CD4-positive, alpha-beta T cell treated with Interleukin-12 subunit alpha and Interleukin-12 subunit beta, for 1 hour (primary cell): ENCODE measurements at places on chromosomes 4 and X.
A peak's percentile ranks its signal among the peaks of the same experiment; 100 is the strongest.

DNA sequence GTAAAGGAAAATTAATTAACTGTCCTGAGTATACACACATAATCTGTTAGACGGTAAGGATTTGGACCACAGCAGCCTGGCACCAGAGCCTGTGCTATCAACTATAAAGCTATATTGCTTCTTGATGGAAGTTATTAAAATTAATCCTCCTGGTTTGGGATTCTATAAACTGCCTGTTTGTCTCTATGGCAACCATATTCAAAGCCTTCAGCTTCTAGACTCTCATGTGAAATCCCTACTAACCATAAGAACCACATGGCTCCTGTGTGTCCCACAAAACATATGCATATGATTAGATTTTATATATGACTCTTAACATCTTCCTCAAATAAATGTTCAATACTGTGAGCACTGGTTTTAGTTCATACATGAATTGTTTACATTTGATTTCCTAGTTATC, 380.8 kb downstream of the ANKRD50 start:
- no peak for DNase-seq

GRCh38 chr4:89284828-89285227, 22.8 kb downstream of the GPRIN3 start:
- peak; percentile 64 for DNase-seq

GRCh38 chrX:150759568-150760416, 66.6 kb downstream of the MTMR1 start:
- DNase-seq, result no peak

- no peak for DNase-seq
These were observed 268.1 kb downstream of the THOC2 start for GRCh38 chrX:123464709-123465108.

DNA sequence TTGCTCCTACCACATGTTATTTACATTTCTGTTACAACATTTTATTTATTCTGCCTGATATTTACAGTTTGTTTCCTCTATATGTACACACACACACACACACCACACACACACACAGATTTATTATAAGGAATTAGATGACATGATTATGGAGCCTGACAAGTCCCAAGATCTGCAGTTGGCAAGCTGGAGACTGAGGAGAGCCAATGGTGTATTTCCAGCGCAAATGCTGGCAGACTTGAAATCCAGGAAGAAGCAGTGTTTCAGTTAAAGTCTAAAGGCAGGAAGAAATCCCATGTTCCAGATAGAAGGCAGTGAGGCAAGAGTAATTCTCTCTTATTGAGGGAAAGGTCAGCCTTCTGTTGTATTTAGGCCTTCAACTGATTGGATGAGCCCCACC, 1.8 kb upstream of the KLHL4 start:
- DNase-seq, result no peak

- no peak for DNase-seq
These were observed 7.8 kb downstream of the FBXW7 start for GRCh38 chr4:152528060-152528459.

DNA sequence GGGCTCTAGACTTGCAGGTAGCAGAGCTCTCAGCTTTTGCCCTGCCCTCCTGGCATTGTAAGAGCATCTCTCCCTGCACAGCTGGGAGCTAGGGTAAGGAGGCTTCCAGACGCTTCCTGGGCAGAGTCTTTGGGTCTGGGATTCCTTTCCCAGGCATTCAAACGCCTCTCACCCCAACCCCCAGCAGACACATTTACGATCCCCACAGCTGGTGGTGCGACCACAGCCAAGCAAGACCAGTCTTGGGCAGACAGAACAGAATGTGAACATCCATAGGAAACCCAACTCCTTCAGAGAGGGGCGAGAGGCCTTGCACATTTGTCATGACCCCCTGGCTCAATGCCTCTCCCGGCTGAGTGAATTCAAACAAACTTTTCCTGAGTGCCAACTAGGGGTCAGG, 38.1 kb upstream of the CD99L2 start:
- no peak for DNase-seq

GRCh38 chr4:128571747-128572146, 237.8 kb upstream of the JADE1 start:
- DNase-seq, result no peak

- no peak for DNase-seq
These were observed 6.4 kb upstream of the SEPTIN11 start for GRCh38 chr4:76943129-76943620.

DNA sequence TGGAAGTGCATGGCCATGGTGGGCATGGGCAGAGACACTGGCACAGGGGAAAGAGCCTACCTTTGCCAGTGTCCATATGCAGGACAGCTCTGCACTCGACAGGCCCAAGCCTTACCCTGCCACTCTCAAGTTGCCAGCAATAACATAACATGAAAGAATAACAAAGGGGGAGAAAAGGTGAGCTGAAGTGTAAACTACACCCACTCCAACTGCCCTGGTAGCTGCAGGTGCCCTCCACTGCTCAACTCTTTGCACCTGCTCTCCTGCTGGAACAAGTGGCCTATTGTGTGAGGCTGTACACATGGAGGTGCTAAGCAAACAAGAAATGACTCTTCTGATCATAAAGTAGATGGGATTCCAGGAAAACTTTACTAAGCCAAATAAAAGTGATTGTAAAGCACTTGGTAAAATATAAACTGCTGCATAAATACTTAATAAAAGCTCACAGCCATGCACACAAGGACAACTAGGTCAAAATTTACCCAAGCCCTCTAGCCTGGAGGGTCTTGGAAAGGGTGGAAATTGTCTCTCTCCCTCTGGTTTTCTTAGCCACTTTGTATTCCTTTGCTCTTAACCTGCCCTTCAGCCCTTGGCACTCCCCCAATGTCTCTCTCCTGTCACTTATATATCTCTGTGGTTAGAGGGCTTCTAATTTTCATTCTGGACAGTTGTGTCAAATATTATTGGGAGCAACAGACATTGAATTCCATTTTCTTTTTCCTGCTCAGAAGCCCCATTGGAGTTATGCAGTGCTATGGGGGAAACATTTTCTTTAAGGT, 261.2 kb upstream of the GPC4 start:
- DNase-seq, result no peak

- no peak for DNase-seq
These were observed 184.0 kb upstream of the AFF2 start for GRCh38 chrX:148316446-148316845.

- no peak for DNase-seq
These were observed at the start of gene EMCN for GRCh38 chr4:100517864-100518341. Gene EMCN (minus strand): TSS chr4:100518022. CDS start chr4:100517914, 108 bp downstream.

DNA sequence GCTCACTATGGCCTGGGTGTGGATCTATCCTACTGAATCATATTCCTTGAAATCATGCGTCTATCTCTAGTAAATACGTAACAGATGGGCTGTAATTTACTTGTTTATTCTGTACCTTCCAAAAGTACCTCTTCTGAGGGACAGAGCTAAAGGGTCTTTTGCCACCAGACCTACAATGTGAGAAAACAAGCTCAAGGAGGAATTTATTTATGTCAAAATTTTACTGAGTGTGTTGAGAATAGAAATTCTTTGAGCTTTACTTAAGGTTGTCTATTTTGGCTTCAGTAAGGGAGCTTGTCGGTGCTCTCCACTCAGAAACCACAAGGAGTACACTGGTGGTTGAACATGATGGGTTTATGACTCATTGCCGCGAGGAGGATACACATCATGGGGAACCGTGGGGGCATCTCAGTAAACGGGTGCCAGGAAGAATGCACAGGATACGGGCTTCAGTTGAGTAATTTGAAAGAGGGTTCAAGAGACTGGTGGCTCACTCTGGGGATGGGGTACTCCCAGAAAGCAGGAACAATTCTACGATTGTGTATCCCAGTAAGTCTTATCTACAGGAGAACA, 3.0 kb downstream of the ANK2 start:
- DNase-seq, result no peak

DNA sequence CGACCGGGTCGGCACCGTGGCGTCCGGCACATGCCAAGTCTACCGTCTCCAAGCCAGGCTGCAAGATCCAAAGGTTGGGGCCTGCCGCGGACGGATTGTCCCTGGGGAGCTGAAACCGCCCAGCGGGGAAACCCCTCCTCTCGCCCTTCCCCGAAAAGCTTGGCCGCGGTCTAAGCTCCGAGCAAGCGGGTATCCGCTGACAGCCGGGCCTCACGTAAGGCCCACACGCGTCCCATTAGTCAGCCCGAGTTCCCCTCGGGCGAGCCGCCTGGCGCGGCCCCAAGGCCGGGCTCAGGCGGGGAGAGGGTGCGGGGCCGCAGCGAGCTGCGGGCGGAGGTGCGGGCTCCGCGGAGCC, 6.8 kb upstream of the BCOR start:
- DNase-seq, result no peak

DNA sequence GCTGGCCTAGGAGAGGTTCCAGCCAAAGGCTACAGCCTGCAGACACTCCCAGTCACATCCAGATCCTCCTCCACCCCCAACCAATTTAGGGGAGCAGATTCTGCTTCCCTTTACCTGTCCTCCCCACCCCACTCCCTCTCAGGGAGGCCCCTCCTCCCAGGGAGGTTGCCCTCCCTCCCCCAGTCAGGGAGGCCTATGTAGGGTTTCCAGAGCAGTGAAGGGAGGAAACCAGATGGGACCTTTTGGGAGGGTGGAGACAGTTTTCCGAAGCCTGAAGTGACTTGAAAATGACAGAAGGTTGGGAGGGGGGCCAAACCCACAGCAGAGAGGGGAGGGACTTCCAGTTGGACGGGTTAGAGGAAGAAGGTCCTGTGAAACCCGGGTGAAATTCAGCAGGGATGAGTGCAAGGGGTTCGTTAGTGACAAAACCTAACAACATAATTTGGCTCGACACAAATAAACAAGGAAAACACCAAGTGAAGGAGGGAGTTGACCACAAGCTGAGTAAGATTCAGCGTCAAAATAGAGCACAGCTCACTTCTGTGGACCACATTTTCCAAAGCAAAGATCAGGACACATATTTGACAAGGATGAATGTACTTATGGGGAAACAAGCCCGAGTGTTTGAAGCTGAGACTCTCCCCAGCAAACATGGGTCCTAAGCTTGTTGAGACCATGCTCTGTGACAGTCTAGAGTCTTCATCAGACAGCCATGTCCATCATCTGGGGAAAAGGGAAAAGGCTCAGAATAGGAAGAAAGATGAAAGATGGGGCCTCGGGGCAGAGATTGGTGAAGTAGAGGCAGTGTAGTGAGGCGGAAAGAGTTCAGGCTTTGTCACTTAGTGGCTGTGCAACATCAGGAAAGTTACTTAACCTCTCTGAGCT, 46.4 kb downstream of the PRPS1 start:
- DNase-seq, result peak; percentile 81

DNA sequence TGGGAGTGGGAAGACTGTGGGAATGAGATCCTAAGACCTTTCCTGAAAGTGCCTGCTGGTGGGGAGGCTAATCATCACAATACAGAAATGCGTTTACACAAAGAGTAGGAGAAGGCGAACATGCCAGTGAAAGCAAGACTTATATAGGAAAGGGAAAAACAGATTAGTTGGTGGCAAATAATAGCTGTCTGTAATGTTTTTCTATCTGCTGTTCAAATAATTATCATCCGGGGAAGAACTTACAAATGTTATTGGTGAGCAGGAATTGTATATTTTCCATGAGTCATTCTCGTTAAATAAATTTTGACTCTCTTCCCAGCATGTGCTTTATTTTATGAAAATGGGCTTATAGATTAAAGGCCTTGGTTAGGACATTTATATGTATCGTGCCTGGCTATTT, 196.5 kb downstream of the ARHGAP10 start:
- no peak for DNase-seq

DNA sequence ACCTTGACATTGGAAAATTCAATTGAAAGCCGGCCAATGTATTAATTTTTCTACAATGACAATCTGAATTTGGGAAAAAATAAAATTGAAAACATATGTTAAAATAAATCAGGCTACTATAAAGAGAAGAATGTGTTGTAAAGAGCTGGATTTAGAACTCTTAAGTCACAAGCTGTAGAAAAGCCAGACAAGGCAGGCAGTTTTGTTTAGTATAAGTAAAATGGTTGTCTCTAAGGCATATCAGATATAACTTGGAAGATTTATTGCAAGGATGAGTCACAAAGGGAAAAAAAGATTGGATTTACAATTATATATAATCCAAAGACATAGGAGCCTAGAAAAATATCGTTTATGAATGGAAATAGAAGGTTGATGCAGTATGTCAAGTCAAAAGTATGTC, 549.1 kb upstream of the EPHA5 start:
- DNase-seq, result no peak

DNA sequence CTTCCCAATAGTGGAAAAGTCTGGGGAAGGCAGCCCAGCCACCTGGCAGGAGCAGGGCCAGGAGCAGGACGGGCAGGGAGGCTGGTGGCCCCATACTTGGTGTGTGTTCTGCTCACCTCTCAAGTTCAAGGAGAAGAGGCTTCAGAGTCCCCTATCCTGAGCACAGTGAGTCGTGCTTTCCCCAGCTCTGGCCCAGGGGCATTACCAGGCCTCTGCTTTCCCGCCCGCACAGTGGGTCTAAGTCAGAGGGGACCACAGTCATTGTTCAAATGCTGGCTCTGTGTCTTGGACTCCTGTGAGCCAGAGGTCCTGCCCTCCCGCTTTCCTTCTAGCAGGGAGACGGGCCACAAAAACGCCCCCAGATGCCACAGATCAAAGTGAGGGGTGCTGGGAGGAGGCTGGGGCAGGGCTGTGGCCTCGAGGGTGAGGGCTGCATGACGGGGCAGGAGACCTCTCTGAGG, 27.6 kb downstream of the HTRA3 start:
- no peak for DNase-seq

- no peak for DNase-seq
These were observed 315.6 kb upstream of the SMIM31 start for GRCh38 chr4:164438321-164438720.

DNA sequence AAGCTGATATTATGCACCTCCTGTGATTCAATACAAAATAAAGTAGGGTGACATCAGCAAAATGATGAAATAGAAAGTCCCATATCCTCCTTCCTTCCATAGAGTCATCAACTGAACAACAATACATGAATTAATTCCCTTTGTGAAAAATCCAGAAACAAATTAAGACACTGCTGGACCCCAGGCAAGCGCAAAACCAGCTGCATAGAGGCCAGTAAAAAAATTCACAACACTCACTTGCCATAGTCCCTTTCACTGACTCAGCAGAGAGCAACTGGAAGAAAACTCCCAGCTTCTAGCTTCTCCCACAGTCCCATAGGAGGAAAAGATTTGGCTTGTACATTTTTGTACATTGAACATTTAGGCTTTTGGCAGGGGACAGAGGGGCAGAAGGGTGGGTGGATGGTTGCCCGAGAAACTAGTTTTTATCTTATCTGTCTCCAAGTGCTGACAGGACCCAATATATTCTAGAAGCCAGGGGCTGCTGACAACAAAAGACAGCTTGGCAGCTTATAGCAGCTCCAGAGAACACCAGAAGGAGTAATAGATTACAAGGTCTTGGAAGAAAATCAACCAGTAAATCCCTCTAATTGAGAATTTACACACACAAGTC, 124.6 kb downstream of the NDST3 start:
- DNase-seq, result no peak

- no peak for DNase-seq
These were observed 22.8 kb downstream of the GPAT3 start for GRCh38 chr4:83558680-83559079.

GRCh38 chr4:38503689-38504395, 160.2 kb upstream of the KLF3 start:
- no peak for DNase-seq
